ENCODE measurements at places on chromosomes 6 and 20. TPM values are rescaled to one million over a fixed set of nuclear protein-coding genes. Genes with fewer than 3 reads are reported as not detected.

C6orf132 gene
- total RNA-seq = not detected

TPX2 gene
- 2.2 TPM for total RNA-seq

XKR7 gene
- 0.12 TPM for total RNA-seq

CCM2L gene
- 0.20 TPM for total RNA-seq

CASS4 gene
- total RNA-seq = 0.51 TPM

TRAPPC3L gene
- total RNA-seq = not detected

MPC1 gene
- 16.7 TPM for total RNA-seq

LBP gene
- total RNA-seq = not detected

SLC22A1 gene
- total RNA-seq = 2.8 TPM

FOXA2 gene
- total RNA-seq = not detected

PRICKLE4 gene
- total RNA-seq = 0.75 TPM

SYCP2 gene
- total RNA-seq = 2.1 TPM

EYA2 gene
- total RNA-seq = 0.71 TPM

SLC13A3 gene
- total RNA-seq = 0.47 TPM

STX11 gene
- total RNA-seq = 26.4 TPM

MCCD1 gene
- not detected for total RNA-seq

ARMC12 gene
- total RNA-seq = 0.89 TPM

DPPA5 gene
- not detected for total RNA-seq

SLC12A5 gene
- total RNA-seq = not detected

TFAP2C gene
- not detected for total RNA-seq

CFAP206 gene
- not detected for total RNA-seq

SLC26A8 gene
- not detected for total RNA-seq

MTFR2 gene
- 2.5 TPM for total RNA-seq

R3HDML gene
- total RNA-seq = not detected

RSPH9 gene
- total RNA-seq = not detected

TCF21 gene
- total RNA-seq = not detected

PKIB gene
- 0.81 TPM for total RNA-seq

RBPJL gene
- total RNA-seq = not detected

SSTR4 gene
- total RNA-seq = not detected

HSPA12B gene
- not detected for total RNA-seq

KCNQ5 gene
- 10.1 TPM for total RNA-seq

OR12D3 gene
- not detected for total RNA-seq

PPP1R3D gene
- 7.5 TPM for total RNA-seq

L3MBTL1 gene
- total RNA-seq = 22.5 TPM

BPIFA1 gene
- total RNA-seq = not detected

ABRACL gene
- total RNA-seq = 63.8 TPM

STMND1 gene
- not detected for total RNA-seq

CENPB gene
- 50.1 TPM for total RNA-seq

RBBP8NL gene
- not detected for total RNA-seq

B3GALT4 gene
- total RNA-seq = 19.1 TPM

GABRR2 gene
- 1.4 TPM for total RNA-seq

CST2 gene
- not detected for total RNA-seq

OR2H2 gene
- not detected for total RNA-seq

HDGFL1 gene
- total RNA-seq = not detected

BIRC7 gene
- not detected for total RNA-seq

OPN5 gene
- total RNA-seq = not detected

TMEM30A gene
- total RNA-seq = 38.7 TPM

FOXO3 gene
- total RNA-seq = 8.9 TPM

TCP11 gene
- total RNA-seq = not detected

GHRH gene
- total RNA-seq = not detected

GTSF1L gene
- 1.3 TPM for total RNA-seq

GSTA2 gene
- not detected for total RNA-seq

TSPO2 gene
- total RNA-seq = not detected

LYRM2 gene
- 44.9 TPM for total RNA-seq

BNIP5 gene
- total RNA-seq = 0.10 TPM

DXO gene
- 23.7 TPM for total RNA-seq

PXDC1 gene
- total RNA-seq = 3.8 TPM
